ENCODE measurements at places on chromosomes 12 and 14.

DNA sequence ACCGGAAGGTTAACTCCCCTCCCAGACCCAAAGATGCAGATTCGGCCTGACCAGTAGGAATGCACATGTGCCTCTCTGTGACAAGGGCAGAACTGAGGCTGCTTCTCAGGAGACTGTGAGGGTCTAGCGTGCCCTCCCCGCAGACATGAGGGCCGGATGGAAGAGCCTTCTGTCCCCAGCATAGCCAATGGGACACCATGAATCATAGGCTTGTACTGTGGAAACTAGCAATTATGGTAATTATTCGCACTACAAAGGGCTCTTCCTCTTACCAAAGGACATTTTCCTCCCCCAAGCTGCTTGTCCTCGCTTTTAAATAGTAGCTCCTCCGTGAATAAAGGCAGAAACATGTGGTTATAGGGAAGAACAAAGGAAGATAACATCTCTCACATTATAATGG lies 6.2 kb downstream of the COA8 start:
- no peak for ATAC-seq

- peak; percentile 38 for ATAC-seq
Observed at GRCh38 chr12:48788854-48789775, at the start of gene ADCY6. Gene ADCY6, minus strand, starts transcription at chr12:48789089. Its CDS starts 5,655 bp downstream, at chr12:48783434.

DNA sequence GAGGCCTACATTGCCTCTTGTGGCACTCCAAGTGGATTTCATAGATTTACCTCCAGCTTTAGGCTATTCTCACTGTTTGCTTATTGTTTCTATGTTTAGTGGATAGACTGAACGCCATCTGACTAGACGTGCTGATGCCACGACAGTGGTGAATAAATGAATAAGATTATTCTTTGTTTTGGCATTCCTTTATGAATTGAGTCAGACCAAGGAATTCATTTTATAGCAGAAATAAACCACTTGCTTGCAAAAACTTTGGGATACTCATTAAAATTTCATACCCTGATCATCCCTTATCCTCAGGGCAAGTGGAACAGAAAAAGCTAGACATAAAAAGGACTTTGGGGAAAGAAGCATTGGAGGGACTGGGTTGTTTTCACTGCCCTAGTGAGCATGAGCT lies 71.7 kb upstream of the FERMT2 start:
- no peak for ATAC-seq

DNA sequence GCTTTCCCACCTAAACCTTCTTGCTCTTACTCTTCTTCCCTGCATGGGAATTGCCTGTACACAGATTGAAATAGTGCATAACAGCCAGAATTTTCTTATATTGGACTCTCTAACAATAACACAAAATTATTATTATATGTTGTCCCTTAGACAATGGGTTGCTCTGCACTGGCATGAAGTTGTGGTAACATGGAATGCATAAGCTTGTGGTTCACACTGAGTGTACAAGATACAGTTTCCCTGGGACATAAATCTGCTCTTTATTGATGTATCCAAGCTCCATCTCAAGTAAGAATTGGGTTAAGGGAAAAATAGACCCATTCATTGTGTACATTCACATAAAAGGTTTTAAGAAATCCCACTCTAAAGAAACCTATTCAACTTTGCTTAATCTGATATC lies 114.4 kb upstream of the NTF3 start:
- ATAC-seq = no peak

- ATAC-seq = peak; percentile 28
Observed at GRCh38 chr12:133130808-133131128, 341 bp downstream of the ZNF10 start.

DNA sequence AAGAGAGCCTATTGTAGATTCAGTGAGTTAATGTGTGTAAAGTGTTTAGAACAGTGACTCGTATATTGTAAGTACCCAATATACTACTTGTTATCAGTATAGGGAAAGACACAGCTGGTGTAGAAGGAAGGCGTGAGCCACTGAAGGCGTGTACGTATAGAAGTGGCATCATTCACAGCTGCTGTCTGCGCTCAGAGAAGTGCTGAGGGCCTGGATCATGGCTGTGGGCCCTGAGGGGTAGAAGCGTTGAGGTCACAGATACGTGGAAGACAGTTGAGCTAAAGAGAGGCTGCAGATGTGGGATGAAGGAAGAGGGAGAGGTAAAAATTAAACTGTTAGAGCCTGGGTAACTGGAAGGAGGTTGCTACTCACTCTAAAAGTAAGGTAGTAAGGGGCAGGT lies 5.9 kb downstream of the C12orf75 start:
- no peak for ATAC-seq

- no peak for ATAC-seq
Observed at GRCh38 chr14:102891556-102891955, 30.9 kb upstream of the AMN start.

GRCh38 chr14:96297000-96297399 lies 41.0 kb downstream of the BDKRB1 start:
- ATAC-seq = no peak

- ATAC-seq = no peak
Observed at GRCh38 chr14:58920230-58920629, 268.2 kb upstream of the DAAM1 start.

GRCh38 chr12:108495054-108495453 lies 20.0 kb upstream of the FICD start:
- ATAC-seq = peak; percentile 35

DNA sequence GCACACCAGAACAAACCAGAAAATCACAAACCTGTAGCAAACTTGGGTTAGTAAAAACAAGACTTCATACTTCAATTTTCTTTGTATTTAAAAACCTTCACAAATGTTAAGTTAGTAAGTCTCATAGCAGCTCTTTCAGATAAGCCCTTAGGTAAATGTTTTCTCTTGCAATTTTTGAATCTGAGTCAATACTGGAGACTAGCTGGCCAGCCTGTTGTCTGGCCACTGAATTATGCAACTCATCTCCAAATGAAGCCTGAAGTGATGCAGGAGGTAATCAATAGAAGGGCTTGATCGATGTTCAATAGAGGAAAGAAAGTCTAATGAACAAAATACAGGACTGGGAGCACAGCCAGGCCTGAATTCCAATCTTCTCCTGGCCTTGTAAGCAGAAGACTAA lies 465.2 kb downstream of the LRIG3 start:
- ATAC-seq = no peak

GRCh38 chr14:44820230-44820964 lies 141.3 kb downstream of the KLHL28 start:
- ATAC-seq = no peak

GRCh38 chr14:89978656-89979055 lies 22.9 kb downstream of the TDP1 start:
- ATAC-seq = no peak

GRCh38 chr12:10641735-10642500 lies 28.5 kb upstream of the MAGOHB start:
- no peak for ATAC-seq

DNA sequence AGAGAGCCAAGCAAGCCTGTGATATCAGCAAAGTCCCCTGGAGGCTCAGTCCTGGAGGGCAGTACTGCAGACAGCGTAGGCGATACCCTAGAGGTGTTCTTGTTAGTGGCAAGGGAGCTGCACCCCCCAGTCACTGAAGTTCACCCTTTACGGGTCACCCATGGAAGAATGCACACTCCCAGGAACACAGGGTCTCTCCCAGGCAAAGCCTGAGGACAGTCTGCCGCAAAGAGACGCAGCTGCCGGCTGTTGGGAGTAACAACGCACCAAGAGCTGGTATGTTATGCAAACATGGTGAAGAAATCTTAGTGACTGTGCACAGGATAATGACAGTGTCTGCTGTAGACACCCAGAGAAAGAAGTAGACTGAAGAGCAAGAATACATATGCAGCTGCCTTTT lies 43.5 kb upstream of the NOS1 start:
- ATAC-seq = no peak

- ATAC-seq = no peak
Observed at GRCh38 chr12:8639936-8640335, 22.7 kb downstream of the MFAP5 start.

GRCh38 chr12:121610239-121611149 lies 15.8 kb upstream of the ORAI1 start:
- ATAC-seq = no peak

DNA sequence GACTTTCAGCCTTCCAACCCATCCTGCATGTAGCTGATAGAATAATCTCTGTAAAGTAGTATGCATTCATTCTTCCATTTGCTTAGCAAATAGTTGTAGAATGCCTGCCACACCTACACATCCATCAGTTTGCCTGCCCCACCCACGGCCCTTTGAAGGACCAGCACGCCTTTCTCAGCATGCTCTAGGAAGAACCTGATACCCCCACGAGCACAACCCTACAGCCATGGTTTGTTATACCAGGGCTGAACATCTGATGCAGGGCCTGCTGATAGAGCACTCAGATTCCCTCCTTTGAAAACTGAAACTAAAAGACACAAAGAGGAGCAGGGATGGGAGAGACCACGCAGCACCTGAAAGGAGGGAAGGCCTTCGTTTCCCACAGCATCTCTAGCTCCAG lies 205.1 kb downstream of the ANO2 start:
- ATAC-seq = no peak

GRCh38 chr14:103207388-103208072 lies 84.3 kb downstream of the TNFAIP2 start:
- no peak for ATAC-seq

- ATAC-seq = no peak
Observed at GRCh38 chr14:79465651-79466050, 745.7 kb downstream of the DIO2 start.

DNA sequence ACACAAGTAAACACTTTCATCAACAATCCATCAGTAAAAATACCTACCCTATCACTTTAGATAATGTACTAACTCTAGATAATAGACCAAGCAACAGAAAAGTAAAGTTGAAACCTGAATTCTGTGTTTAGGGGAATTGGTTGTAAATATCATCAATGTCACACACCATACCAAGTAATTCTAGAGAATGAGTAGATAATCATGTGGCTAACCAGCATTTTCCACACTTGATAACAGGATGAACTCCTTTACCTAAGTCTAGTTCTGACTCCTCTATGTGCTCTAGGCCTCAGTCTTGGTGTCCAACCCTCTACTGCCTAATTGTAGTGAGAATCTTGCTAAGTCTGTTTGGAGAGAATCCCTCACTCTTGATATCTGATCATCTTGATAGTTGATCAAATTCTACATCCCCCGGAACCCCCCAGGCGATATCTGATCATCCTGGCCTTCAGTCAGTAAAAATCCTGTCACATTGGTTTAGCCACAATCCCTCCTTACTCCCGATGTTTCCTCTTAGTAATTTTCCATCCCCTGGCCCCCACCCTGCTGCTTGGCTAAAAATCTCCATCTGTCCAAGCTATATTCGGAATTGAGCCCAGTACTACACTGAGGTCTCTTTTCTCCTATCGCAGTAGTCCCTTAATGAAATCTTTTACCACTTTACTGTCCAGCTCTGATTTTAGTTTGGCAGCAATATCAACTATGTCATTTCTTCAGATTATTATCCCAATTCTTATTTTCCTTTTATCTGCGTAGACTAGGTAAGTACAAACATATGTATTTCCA lies 3.4 kb upstream of the SLCO1A2 start:
- no peak for ATAC-seq
